Astrocyte of the spinal cord (primary cell): ENCODE measurements at places on chromosomes 7 and 10.

DNA sequence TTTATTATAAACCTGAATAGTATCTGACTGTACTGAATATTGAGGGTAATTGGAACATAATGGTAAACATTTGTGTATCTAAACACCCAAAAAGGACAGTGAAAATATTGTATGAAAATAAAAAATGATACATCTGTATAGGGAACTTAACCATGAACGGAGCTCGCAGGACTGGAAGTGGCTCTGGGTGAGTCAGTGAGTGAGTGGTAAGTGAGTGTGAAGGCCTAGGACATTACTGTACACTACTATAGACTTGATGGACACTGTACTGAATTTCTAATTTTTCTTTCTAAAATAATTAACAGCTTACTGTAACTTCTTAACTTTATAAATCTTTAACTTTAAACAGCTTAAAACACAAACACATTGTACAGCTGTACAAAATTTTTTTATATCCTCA, 454.5 kb upstream of the FZD8 start:
- DNase-seq: peak; percentile 9

- DNase-seq: peak; percentile 78
Measured at GRCh38 chr10:17219024-17219423, 9.0 kb upstream of the VIM start.

- no peak for DNase-seq
Measured at GRCh38 chr10:124579011-124579399, 117.4 kb downstream of the LHPP start.

DNA sequence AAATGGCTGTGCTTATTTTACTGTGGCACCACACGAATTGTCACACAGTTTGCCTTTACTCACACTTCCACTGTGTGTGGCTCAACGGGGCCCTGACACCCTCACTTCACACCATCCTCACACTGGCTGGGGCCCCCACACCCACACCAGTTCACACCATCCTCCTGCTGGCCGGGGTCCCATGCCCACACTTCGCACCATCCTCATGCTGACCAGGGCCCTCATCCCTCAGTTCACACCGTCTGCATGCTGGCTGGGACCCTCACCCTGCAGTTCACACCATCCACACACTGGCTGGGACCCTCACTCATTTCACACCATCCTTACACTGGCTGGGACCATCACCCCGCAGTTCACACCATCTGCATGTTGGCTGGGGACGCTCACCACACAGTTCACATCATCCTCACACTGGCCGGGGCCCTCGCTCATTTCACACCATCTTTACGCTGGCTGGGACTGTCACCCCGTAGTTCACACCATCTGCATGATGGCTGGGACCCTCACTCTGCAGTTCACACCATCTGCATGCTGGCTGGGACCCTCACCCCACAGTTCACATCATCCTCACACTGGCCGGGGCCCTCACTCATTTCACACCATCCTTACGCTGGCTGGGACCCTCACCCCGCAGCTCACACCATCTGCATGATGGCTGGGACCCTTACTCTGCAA, 36.0 kb downstream of the BRI3 start:
- DNase-seq: no peak

GRCh38 chr7:105723572-105723971, 142.3 kb upstream of the EFCAB10 start:
- no peak for DNase-seq

DNA sequence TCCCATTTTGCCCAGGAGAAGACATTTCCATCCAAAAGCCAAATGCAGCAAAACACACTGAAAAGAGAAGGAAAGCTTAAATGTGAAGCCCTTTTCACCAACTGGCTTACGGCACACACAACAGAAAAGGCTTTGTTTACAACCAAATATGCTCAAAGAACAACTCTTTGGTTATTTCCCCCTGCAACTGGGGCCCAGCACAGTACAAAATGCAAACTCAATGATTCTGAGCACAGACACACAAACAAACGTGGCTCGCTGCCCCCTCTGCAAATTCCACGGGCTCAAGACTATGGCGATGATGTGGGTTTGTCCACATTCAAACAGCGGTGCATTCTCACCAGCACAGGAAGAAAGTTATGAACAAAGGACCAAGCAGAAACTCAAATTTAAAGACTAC, 5.3 kb downstream of the CPXM2 start:
- no peak for DNase-seq

DNA sequence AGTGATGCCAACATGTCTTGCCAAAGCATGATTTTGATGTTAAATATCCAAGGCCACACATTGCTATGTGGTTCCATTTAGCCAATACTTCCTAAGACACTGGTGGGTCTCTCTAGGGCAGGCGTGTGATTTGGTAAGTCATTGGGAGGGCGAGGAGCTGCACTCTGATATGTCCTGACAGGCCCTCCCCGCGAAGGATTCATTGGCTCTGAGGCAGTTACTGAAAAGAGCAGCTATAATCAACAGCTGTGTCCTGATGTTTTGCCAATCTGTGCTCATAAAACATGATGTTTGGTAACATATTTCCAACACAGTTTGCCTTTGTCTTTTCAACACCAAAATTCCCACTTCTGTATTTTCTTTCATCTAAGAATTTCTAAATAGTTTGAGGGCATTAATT, 646.7 kb downstream of the PARD3 start:
- DNase-seq: no peak

DNA sequence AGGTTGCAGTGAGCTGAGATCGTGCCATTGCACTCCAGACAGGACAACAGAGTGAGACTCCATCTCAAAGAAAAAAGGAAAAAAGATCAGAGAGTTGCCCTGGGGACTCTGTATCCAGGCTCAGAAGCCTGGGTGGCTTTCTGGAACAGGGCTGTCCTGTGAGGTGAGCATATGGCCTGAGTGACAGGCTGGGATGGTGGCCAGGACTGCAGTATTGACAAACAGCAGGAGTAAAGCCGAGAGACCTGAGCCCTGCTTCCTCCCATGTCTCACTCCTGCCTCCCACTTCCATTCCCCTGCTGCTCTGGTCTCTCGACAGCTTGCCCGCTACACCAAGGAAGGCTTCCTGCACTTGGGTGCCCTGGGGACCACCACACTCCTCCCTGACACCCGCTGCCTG, 578.5 kb downstream of the GALNT17 start:
- no peak for DNase-seq

DNA sequence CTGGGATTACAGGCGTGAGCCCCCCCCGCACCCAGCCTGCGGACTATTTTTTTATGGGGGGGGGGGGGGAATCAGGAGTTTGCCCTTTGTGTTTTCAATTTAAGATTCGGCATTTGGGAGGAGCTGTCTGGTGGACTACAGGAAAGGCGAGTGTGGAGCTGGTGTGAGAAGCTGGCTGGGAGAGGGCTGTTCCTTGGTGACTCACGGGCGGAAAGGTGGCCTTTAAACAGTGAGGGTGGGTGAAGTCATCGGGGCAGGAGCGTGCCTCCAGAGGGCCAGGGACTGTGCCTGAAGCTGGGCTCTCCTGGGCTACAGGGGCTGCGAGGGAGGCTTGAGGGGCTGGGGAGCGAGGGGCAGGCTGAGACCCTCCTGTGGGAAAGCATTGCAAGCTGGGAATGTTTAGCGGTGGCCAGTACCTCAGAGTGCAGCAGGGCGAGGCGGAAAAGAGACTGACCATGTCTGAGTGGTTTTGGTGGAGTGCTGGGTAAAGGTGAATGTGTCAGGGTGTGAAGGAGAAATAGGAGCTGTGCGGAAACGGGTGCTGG, 39.7 kb upstream of the ZNF32 start:
- DNase-seq: no peak

DNA sequence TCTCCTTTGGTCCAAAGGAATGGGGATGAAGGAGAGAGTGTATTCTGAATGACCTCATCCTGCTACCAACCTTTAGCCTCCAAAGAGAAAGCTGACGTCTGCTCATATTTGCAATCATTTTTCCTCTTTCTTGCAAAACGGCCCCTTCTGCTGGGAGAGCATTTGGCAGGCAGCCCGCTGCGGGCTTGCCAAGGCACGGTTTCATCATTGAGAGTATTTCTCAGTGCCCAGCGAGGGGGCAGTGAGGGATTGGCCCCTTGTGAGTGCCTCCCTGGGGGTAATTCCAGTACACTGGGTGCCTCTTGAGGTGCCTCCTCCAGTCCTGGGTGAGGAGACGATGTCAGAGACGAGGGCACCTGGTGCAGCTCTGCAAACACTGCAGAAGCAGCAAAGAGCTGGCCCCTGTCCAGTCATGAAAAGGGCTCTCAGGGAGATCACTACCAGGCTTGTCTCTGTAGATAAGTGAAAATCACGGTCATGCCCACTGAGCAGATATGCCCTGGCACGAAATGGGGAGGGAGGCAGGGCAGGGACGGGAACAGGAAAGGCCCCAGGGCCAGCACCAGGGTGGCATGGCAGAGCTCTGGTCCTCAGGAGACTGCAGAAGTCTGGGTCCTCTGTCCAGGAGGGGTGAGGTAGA, 48.7 kb upstream of the SHH start:
- peak; percentile 52 for DNase-seq

GRCh38 chr7:23164846-23165245, 17.0 kb upstream of the NUP42 start:
- no peak for DNase-seq

GRCh38 chr10:7168414-7168813, 242.4 kb downstream of the SFMBT2 start:
- no peak for DNase-seq

GRCh38 chr10:26970667-26971066, 109.9 kb upstream of the ABI1 start:
- no peak for DNase-seq

GRCh38 chr7:66237906-66238772, 33.0 kb downstream of the TPST1 start:
- DNase-seq: no peak

GRCh38 chr7:45001826-45002225, 1.8 kb downstream of the CCM2 start:
- DNase-seq: no peak

DNA sequence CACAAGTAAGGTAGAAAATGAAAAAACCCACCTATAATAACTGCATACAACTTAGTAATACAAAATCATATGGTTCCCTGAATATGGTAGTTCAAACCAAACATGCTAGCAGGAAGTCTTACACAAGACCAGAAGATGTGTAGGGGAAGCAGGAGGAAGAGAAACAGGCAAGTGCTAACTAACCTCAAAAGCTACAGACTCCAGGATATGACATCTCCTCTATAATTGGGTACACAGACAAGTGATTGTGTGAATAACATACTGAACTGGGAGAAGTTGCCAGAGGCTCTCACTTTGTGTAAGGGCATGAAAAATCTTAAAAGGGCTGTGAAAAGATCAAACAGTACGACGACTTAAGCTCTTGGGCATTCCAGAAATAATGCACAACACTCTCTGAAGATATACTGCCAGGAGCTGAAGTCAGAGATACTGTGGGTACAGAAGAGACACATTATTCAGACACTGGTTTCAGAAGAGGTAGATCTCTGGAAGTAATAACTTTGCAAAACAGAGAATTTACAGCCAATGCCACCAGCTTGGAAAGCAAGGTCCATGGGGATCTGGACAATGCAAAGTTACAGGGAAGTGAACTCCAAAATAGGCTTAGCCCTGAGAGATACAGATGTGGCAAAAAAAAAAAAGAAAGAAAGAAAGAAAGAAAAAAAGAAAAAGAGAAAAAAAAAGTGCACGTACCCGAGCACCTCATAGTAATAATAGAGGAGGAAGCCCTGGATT, 767.2 kb downstream of the TNS3 start:
- no peak for DNase-seq

DNA sequence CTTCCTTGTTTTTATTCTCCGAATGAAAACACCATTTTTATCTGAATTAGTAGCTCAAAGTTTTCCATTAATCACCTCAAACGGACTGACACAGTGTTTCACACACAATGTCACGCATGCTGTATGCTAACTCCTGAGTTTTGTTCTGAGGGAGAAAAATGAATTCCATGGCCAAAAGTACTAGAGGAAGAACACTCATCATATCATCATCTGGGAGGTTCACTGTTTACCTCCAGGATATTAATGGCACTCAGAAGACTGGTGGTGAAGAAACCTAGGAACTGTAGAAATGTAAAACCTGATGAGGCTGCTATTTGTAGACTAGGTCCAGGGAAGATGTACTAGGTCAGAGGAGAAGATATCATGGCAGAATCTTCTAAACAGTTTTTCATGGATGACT, 395.6 kb upstream of the ETV1 start:
- peak; percentile 3 for DNase-seq

GRCh38 chr7:33012364-33012763, 50.2 kb downstream of the NT5C3A start:
- DNase-seq: no peak

DNA sequence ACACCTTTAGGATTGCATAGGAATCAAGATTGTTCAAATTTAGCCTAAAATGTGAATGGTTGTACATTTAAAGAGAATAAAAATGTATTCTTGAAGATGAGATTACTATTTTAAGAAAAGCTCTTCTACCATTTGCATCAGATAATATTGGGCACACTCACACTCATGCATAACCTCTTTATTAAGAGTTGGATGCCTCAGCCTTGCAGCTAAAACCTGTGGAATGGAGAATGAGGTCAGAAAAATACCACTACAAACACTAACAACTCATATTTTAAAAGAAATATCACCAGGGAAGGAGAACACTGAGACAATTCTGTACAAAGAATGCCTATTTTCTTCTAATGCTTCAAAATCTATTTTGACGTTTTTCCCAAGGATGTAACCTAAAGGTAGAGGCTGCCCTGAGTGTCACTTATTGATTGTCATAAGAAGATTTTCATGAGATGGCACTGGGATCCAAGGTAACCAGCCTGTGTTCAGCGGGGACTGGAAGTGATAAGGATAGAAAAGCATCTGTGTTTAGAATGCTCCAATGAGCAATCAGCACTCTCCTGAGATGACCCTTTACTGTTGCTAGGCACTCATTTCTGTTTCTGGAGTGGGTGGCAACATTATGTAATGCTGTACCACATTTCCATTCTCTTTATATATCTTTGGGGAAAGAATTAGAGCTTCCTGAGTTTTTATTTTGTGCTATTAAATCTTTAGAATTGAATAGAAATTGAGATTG, 26.6 kb downstream of the REEP3 start:
- peak; percentile 40 for DNase-seq

GRCh38 chr7:152541892-152542291, 106.1 kb upstream of the KMT2C start:
- no peak for DNase-seq

DNA sequence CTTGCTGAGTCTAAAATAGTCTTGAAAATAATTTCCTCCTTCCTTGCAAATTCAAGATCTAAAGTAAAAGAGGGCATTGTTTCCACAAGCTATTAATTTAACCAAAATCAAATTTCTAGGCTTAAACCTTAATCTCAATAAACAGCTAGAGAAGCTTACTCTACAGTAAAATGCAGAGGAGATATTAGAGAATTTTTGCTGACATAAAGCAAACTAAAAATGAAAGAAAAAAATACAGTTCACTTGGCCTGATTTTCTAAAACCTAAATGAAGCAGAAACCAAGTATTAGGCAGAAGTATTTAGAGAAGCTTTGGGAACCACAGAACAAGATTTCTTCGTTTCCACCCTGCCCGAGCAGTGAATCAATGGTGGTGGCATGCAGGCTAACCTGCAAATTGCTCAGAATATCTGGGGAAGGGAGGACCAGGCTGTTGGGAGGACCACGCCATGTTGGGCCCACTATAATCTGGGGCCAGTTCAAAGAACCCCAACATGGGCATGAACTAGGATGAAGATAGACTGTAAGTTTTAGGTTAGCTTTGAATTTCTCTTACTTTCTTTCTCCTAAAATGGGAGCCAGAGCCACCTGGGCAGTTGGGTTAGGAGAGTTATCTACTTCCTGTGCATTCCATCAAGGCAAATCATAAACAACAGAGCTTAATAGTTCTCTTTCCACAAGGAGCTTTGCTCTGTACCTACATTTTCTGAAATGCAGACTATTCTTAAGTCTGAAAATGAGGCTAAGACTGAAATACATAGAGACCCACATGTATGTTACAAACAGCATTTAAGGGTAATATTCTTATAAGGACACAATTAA, 4.1 kb downstream of the LAMB1 start:
- DNase-seq: peak; percentile 40

- no peak for DNase-seq
Measured at GRCh38 chr10:69973678-69974077, 79.0 kb upstream of the MACROH2A2 start.
